ENCODE measurements at places on chromosomes 12 and 14.

- DNase-seq = peak; percentile 40
These were observed 12.0 kb downstream of the CLSTN3 start for GRCh38 chr12:7142056-7142644.

- DNase-seq = peak; percentile 65
These were observed 179.2 kb downstream of the AKAP6 start for GRCh38 chr14:32508281-32508680.

GRCh38 chr12:11023387-11023786, 967 bp upstream of the TAS2R19 start:
- DNase-seq = no peak

- no peak for DNase-seq
These were observed 1571.6 kb upstream of the FLRT2 start for GRCh38 chr14:83958359-83958758.

GRCh38 chr14:77143071-77143470, 1.5 kb upstream of the ZDHHC22 start:
- DNase-seq = no peak

DNA sequence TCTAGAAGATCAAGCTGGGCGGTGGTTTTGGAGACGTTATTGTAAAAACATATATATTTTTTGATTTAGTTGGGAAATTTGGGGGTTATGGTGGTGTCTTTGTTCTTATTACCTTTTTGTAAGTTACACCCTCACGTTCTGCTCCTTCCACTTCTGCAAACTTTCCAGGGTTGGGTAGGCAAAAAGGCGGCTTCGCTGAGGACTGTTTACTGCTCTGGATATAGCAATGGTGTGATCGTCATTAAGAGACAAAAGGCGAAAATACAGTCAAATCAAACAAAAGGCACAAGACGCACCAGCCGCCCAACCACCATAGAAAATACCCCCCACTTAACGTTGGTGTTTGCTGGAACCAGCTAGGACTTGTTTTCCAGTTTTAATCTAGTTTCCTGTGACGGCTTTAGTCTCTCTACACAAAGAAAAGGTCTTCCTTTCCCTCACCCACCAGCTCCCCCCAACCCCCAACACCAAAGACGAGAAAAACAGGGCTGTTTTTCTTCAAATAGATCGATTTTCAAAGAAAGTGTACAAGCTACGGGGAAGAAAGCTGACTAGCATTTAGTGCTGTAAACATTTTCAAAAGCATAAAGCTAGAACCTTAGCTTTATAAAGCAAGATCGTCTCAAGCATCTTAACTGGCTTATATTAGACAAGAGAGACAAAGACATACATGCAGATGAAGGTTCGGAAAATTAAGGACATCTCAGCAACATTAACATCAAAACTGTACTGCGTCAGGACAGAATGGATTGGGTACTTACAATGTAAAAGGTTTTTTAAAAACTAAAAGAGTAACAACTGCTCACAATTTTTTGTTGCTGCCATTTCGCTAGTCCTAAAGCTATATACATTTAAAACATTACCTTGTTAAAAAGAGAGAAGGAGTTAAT, 2.0 kb upstream of the SETD1B start:
- DNase-seq = peak; percentile 35

DNA sequence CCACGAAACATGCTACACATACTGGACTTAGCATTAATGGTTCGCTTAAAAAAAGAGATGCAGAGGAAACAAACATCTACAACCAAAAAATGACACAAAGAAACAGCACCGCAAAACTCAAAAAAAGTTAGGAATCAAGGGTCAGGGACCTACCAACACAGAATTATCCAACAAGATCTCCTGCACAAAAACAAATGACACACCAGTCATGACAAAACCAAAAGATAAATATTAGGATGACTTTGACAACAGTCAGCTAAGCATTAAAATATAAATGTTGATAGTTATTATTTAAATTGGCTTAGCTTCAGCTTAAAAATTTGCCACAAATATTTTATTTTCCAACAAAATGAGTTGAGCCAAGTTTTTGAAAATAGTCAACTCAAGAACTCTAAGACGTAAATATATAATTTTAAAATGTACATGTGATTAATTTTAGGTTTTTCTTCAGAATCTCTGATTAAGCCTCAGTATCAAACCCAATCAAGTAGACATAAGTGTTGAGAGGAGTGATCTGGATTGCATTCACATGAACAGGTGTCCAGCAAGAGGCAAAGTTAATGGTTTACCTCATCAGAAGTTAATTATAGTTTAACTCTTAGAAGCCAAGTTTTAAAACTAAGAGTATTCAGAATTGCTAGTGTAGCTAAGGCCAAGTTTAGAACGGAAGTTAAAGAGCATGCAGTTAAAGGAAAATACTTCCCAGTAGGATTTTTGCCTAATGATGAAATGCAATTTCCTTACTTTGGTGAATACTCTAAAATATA, 79.9 kb downstream of the HEATR5A start:
- no peak for DNase-seq
